SK-N-SH treated with all-trans-retinoic acid at 6 μM for 48 hours (cell line): ENCODE measurements at places on chromosomes 1 and 21.
A peak's percentile ranks its signal among the peaks of the same experiment; 100 is the strongest.

- ATAC-seq, result peak; percentile 95
These were observed at the start of gene SPATA6 for GRCh38 chr1:48471691-48472576. Gene SPATA6, minus strand, starts transcription at chr1:48472204. Its CDS starts 196 bp downstream, at chr1:48472008.

GRCh38 chr21:31957631-31958030 is 84.8 kb downstream of the HUNK start:
- no peak for ATAC-seq

GRCh38 chr1:31723828-31724359 is 20.1 kb upstream of the COL16A1 start:
- ATAC-seq, result peak; percentile 51; the same call in 2 of the 3 replicates

- ATAC-seq, result no peak
These were observed 13.2 kb upstream of the SLC45A3 start for GRCh38 chr1:205693421-205693991.

GRCh38 chr1:228104526-228105269 is 1.6 kb upstream of the C1orf35 start:
- no peak for ATAC-seq

DNA sequence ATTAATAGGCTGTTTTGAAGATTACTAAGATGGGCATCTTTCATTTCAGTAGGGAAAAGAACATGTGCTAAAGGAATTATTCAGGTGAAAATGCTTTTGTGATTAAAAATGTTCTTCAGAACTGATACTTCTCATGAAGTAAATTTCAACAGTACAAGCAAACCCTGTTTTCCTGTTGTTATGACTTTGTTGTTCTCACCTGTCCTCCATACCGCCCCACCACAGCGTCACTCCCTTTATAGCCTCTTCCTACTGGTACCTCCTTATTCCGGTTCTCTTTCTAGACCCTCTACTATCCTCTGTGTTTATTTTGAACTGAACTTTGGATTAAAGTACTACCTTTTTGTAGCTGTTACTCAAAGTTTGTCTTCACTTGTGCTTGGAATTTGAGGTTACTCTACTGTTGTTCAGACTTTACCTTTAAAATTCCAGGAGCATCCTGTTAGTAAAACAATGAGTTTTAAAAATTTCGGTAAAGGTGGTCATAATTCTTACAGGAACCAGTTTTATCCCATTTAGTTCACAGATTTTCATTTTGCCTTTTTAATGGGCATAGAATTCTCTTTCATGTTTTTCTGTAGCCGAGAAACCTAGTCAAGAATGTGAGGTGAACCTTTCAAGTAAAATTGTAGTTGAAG is 10.9 kb downstream of the CNST start:
- no peak; the same call in 2 of the 3 replicates for ATAC-seq

DNA sequence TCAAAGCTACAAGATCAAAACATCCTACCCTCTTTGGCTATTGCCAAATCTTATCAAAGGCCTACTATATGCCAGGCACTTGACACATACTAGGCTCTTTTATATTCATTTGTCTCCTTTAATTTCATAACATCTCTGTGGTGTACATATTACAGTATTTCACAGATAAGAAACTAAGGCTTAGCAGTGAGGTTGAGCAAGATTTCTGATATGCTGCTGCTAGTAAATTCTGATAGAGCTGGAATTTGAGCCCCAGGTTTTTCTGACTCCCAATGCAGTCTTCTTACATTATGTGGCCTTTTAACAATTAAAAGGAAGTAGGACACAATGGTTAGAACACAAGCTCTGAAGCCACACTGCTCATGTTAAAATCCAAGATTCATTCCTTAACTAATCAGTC is 16.8 kb downstream of the CCDC185 start:
- ATAC-seq, result no peak

GRCh38 chr21:35222021-35222420 is 172.9 kb upstream of the RUNX1 start:
- ATAC-seq, result no peak

- no peak for ATAC-seq
These were observed 19.8 kb downstream of the SH3BP5L start for GRCh38 chr1:248805876-248806275.

DNA sequence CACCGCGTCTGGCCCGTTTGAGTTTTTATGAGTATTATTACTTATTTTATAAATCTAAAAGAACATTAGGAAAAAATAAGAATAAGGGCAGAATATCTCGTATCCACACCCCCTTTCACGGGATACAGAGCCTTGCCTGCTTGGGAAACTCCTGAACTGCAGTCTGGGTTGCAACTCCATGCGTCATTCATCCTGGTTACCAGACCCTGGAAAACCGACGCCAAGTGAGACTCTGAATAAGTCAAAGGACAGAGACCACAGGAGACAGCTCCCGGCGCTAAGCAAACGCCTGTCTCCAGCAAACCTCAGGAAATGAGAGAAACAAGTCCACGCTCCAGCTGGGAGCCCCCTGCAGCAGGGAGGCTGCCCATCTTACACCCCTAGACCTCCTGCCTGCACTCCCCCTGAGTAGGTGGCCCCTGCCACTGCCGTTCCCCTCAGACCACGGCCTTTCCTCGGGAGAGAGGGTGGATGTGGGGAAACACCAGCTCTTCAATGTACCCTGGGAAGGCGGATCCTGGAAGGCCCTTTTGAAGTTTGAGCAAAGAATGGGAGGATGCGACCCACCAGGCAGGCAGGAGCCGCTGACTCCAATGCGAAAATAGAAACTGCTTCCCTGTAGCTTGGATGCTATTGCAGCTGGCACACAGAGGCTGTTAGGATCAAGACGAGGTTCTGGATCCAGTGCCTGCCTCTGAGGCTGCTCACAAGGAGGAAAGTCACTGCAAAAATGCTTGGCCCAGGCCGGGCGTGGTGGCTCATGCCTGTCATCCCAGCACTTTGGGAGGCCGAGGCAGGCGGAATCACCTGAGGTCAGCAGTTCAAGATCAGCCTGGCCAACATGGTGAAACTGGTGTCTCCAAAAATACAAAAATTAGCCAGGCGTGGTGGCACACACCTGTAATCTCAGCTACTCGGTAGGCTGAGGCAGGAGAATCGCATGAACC is 37.7 kb upstream of the GPR157 start:
- peak; percentile 34 for ATAC-seq

DNA sequence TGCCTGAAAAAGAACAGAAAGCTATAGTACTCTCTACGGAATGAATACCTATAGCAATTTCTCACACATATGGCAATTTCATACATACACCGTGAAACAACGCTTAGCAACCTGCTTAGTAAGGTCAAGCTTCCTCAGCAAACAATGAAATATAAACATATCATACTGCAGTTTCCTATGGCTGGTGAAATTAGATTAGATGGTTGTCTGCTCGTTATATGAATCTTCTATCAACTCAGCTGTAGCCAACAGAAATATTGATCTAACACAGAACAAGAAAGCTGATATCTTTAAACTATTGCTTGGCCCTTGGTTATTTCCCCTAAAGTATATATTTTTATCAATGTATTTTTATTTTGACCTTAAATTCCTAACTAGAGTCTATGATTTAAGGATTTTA is 187.8 kb downstream of the SLC44A5 start:
- ATAC-seq, result no peak; the same call in 2 of the 3 replicates

GRCh38 chr1:37691497-37692077 is 729 bp upstream of the CDCA8 start:
- ATAC-seq, result peak; percentile 45

DNA sequence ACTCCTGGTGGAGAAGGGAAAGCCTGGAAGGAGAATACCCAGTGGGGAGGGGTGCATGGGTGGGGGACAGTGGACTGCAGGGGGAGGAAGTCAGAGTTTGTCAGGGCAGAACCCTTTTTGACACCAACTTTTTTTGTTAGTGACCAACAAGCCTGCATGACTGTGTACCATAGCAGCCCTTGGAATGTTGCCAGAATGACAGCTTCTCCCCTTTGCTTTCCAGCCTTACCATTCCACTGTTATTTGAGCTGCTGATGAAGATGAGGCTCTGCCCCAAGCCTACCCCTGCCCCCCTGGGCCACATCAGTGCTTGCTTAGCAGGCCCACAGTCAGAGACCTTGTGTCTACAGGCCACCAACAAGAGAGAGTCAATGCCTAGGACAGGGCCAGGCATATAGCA is 341.2 kb downstream of the HHAT start:
- no peak for ATAC-seq

GRCh38 chr1:248810000-248810726 is 15.6 kb downstream of the SH3BP5L start:
- no peak; the same call in 2 of the 3 replicates for ATAC-seq

GRCh38 chr21:17491716-17492414 is 21.0 kb upstream of the CXADR start:
- ATAC-seq, result peak; percentile 94
